ENCODE measurements at places on chromosomes 3 and 15.
A peak's percentile ranks its signal among the peaks of the same experiment; 100 is the strongest.

DNA sequence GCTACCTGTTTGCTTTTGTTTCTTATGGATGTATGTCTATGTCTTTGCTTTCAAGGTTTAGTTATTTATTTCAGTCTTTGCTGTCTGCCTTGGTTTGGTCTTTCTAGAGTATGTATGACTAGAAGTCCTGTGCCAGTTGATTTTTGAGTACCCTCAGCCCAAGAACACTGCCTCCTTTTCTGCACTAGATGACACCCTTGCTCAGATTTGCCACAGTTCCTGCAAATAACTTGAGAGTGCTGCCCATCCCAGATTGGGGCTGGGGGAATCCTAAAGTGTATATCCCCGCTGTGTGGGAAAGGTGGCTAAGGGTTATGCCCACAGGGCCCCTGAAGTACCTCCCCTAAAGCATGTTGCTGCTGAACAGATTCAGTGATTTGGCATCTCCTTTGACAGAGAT lies 32.0 kb downstream of the NLGN1 start:
- DNase-seq, result no peak

- no peak for DNase-seq
These were observed 6.7 kb downstream of the EFCC1 start for GRCh38 chr3:129007792-129008191.

- no peak for DNase-seq
These were observed 10.7 kb upstream of the ABTB1 start for GRCh38 chr3:127662001-127662469.

GRCh38 chr3:188914552-188914951 lies 257.2 kb upstream of the TPRG1 start:
- no peak for DNase-seq

DNA sequence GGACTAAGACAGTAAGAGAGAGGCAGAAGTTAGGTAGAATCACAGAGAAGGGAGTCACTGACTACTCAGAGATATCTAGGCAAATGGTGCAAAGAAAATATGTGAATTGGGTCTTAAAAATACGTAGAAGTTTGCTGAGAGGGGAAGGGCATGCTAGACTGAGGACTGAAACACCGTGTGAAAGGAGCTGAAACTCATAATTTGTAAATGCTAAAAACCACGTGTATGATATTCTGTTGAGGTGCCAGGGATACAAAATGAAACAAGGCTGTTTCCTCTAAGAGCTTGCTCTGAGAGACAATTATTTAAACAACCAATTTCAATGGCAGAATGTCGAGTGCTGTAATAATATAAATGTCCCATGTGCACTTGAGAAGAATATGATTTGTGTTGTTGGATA lies 47.2 kb downstream of the NCK1 start:
- DNase-seq, result no peak

- peak; percentile 35 for DNase-seq
These were observed 56.7 kb upstream of the BLM start for GRCh38 chr15:90660195-90660998.

DNA sequence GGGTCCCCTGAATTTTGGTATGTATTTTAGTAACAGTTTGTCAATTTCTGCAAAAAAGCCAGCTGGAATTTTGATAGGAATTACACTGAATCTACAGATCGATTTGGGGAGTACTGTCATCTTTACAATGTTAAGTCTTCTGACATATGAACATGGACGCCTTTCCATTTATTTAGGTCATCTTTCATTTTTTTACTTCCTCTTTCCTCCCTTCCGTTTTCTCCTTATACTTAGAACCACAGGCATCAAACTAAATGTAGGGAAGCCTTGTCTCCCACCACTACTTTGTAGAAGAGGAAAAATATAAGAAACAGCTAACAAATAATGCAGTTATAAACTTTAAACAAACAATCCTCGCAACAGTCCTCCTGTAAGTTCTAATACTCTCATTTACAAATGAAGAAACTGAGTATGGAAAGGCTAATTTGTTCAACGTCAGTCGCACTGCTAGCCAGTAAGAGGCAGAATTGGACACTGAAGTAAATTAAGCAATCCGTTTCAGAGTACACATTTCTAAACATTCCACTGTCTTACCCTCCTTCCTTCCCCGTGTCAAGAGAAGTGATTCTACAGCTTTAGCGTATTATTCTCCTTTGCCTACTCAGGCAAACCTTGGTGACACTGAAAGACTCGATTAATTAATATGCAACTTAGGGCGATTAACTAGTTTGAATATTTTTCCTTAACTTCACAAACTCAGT lies 25.6 kb downstream of the RHOA start:
- DNase-seq, result no peak

DNA sequence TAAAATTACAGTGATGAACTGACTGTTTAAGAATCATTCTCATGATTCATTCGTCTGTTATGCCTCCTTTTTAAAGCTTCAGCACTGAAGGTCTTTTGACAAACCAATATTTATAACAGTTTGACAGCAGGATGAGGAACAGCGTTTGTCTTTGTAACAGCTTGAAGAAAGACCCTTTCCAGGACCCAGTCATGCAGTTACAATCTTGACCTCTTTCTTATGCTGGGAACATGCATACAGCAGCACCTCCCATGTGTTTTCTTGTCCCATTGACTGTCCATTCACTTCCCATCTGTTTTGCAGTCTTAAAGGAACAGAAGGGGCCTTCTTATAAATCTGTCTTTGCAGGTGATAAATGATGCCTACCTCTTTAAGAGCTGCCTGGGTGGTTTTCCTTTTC lies 87.2 kb downstream of the OPA1 start:
- no peak for DNase-seq

- DNase-seq, result no peak
These were observed 46.2 kb downstream of the DENND6A start for GRCh38 chr3:57646723-57647122.

DNA sequence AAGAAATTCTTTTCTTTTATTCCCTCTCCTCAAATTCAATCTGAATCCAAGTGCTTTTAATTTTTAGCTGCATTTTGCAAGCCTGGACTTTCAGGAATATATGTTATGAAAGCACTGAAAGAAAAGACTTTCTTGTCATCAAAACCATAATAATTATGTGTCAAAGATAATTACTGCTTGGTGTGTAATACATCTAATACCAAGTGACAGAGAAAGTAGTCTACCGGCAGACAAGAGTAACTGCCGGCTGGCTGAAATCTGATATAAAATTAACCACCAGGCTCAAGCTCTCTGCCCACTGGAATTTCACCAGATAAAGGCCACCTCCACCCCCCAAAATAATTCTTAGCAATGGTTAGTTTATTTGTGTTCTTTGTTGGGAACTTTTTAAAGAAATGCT lies 220.9 kb upstream of the CDIN1 start:
- no peak for DNase-seq
